Stimulated activated CD8-positive, alpha-beta memory T cell treated with anti-CD3 and anti-CD28 coated beads, Interleukin-4, amount 100 ng/mL, for 1 hour (primary cell): ENCODE measurements at places on chromosomes 12 and 14.

DNA sequence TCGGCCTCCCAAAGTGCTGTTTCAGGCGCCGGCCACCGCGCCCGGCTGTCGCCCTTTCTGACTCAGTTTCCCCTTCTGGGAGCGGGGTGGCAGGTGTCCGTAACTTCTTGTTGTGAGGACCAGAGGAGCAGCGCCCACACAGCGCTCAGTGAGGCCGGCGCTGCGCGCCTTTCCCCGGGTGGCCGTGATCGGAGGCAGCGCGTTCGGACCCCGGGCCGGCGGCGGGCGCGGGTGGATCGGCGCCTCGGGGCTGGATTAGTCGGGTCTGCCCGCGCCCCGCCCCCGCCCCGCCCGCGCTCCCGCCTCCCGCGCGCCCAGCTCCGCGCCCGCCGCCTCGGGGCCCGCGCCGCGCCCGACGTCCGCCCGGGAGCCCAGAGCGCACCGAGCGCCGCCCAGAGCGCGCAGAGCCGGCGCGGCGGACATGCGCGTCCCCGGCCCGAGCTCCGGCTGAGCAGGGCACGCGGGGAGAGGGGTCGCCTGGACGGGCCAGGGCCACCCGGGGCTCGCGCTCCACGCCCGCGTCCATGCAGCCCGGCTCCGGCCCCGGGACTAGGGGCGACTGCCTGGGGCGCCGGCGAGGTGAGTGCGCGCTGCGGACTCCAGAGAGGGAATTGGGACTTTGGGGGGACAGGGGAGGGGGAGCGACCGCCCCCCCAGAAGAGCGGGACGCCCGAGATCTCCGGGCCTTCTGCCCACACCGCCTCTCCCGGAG lies 50.6 kb downstream of the LRCOL1 start:
- no peak for DNase-seq

GRCh38 chr14:103832046-103832445 lies 15.3 kb downstream of the PPP1R13B start:
- no peak for DNase-seq

- DNase-seq: no peak
These were observed 533.7 kb downstream of the RPS29 start for GRCh38 chr14:49052521-49052920.

DNA sequence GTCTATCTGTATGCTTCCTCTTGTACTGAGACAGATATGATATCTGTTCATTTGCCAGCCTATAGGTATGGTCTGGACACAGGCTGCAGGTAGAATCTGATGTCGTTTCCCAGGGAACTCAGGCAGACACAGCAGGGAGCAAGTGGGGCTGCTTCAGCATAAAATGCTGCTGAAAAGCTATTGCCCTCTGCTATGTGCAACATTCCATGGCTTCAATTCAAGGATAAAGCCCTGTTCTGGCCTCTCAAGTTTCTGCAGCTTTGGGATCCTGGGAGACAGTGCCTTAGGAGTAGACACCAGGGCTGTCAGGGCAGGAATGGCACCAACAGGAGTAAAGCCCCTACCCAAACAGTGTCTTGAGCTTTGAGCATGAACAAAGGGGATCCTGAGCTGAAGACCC lies 173.5 kb downstream of the SLC41A2 start:
- DNase-seq: no peak

- DNase-seq: no peak
These were observed 22.1 kb upstream of the SRGAP1 start for GRCh38 chr12:63822352-63822751.

GRCh38 chr14:87331991-87332390 lies 661.0 kb downstream of the GALC start:
- no peak for DNase-seq

DNA sequence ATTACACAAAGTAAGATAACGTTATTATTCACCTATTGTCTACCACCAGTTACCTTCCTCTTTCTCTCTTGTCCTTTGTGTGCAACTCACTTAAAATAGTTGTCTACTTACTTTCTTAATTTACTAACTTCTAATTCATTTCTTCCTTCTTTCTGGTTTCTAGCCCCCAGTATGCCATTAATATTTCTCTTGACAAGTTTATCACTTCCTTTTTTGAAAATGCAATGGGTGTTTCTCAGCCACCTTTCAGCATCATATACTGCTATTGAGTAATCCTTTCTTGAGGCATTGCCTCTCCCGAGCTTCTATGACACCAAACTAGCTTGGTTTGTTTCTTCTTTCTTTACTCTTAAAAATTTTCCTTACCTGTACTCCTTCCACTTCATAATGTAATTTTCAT lies 633.6 kb downstream of the TMTC2 start:
- DNase-seq: no peak

GRCh38 chr12:82970614-82971013 lies 283.9 kb downstream of the TMTC2 start:
- DNase-seq: no peak

GRCh38 chr14:22991852-22992251 lies 9.5 kb upstream of the AJUBA start:
- DNase-seq: no peak

DNA sequence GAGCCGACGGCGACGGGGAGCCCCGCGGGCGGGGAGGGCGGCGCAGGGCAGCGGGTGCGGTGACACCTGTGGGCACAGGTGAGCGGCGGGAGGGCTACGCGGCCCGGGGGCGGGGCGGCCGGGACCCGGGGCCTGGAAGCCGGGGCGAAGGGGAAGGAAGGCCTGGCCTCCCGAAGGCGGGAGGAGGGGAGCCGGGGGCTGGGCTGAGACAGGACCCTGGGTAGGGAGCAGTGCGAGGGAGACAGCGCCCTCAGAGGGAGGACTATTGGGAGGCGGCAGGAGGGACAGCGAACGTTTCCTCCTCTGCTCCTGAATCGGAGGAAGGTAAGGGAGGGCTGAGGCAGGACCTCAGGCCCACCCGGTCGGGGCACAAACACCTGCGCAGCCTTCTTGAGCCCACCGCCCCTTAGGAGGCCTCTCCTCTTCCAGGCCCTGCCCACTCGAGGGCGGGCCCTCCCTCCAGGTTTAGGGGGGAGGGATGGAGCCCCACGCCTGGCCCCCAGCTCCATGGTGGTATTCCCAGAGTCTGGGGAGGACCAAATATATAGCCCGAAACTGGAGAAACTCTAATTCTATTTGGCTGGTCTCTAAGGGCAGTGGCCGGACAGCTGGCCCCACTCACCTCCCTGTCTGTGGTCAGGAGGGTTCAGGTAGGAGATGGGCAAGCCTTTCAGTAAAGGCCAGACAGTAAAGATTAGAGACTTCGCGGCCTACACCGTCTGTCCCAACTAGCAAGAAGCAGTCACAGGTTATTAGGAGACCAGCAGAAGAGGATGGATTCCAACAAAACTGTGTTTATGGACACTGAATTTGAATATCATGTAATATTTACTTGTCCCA lies 509 bp downstream of the PLEKHG6 start:
- DNase-seq: no peak

DNA sequence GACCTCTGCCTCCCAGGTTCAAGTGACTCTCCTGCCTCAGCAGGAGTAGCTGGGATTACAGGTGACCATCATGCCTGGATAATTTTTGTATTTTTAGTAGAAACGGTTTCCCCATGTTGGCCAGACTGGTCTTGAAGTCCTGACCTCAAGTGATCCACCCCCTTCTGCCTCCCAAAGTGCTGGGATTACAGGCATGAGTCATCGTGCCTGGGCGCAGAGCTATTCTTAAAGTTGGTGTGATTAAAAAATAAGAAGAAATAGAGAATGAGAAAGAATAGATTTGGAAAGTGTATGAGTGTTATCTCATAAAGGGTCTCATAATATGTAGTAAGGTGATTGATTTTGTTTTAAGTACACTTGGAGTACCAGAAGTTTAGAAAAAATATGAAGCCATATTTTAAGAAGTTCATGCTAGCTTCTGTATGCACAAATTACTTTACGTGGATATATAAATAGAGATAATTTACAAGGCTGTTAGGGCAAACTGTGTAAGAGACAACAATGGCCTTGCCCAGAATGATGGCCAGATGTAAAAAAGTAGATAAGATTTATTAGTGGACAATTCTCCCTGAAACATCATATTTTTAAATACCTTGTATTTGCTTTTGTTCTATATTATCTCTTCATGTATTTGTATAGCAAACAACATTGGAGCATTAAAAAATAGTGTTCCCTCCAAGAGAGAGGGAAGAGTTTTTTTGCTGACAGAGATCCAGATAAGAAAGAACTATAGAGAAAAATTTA lies 1108.5 kb downstream of the SLC16A7 start:
- DNase-seq: no peak

DNA sequence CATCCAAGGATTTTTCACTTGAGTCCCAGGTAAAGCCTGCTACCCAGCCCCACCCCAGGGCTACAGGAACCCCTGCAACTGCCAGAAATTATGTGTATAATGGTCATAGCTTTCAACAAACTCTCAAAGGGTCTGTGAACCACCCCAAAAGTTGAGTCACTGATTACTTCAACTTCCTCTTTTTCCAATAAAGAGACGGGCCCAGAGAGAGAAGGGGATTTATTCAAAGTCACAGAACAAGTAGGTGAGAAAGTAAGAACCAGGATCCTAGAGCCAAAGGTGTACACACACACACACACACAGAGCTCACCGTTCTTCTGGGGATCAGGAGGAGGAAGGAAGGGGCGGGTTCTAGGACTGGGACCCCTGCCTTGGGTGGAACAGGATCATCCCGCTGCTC lies 4.8 kb upstream of the ITPK1 start:
- DNase-seq: no peak

DNA sequence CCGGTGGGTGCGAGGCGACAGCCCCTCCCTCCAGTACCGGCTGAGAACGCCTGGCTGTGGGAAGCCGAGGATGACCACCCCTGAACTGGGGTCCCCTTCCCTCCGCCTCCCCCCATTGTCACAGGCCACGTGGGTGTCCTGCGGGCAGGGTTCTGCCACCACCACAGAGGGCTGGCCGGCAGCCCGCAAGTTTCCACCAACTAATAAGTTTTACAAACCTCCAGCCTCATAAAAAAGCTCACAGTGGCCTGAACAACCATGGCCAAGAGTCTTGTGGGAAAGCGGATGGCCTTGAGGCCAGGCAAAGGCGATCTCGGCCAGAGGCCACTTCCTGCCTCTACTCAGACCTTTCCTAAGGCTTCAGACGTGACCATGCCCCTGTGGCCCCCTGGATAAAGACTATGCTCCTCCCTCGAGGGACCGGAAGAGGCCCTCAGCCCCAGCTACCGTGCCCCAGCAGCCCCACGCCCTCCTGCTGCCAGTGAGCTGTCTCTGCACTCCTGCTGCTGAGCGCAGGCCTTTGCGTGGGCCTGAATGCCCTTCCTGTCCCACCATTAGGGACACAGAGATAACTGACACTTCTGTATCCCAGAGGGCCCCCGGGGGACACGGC lies 46.1 kb upstream of the DLK1 start:
- DNase-seq: no peak

GRCh38 chr14:54188064-54188666 lies 208.6 kb upstream of the CDKN3 start:
- no peak for DNase-seq

GRCh38 chr12:104060791-104061190 lies 3.5 kb upstream of the HCFC2 start:
- no peak for DNase-seq

- DNase-seq: no peak
These were observed 85.1 kb downstream of the ATP23 start for GRCh38 chr12:58026426-58026825.

GRCh38 chr12:44384136-44384535 lies 492.0 kb downstream of the NELL2 start:
- DNase-seq: no peak

DNA sequence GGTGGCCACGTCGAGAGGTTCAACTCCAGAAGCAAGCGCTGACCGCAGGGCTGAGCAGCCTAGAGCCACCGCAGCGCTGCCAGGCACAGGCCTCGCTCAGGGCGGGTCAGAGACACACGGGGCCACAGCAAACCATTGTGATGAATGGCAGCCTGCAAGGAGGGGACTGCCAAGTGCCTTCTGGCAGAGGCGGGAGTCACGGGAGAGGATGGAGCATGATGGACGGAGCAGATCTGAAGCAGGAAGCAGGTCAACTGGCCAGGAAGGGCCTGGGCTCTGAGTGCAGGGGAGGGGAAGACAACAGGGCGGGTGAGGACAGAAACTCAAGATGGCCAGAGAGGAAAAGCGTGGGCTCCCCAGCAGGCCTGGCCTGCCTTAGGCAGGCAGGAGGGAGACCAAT lies 49.8 kb downstream of the CDC42BPB start:
- DNase-seq: no peak

GRCh38 chr12:127149226-127149964 lies 1117.6 kb upstream of the TMEM132C start:
- DNase-seq: no peak

DNA sequence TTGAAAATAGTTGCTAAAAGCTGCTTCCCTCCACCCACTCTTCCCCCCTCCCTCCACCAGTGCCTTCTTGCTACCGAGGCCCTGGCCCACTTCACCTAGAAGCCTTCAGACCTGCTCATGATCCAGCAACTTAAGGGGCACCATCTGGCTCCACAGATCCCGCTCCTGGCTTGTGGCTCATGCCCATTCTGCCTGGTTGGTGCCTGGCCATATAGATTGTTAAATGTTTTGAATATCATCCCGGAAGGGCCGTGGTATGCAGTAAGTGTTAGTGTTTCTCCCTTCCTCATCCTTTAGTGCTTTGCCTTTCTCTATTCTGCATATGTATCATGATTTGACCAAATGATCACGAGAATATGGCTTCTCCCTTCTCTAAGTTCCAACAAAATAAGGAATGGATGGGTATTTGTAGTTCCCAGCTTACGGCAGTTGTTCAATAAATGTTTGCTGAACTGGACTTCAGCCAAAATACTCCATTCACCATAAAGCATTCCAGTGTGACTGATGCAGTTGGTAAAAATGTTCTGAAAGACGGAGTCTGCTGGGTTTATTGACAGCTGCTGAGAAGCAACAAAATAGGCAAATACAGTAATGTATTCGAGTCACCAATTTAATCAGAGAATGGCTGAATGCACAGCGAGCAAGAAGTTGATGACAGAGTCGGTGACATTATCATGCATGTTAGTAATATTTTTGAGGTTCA lies 30.7 kb downstream of the GRIP1 start:
- DNase-seq: no peak

DNA sequence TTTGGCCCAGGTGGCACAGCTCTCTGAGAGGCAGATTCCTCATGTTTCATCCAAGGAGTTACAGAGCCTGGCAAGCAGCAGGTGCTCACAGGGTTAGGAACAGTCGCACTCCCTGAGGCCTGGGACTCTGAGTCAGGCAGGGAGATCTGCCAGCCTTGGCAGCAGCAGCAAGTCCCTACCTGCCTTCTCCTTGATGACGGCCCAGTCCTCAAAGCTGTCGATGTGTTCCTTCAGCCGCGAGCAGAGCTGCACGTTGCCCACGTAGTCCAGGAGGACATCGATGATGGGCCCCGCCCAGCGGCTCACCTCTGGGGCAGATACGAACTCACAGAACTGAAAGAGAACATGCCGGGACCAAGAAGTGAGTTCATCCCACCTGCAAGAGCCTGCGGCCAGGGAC lies 10.4 kb downstream of the FAM181A start:
- no peak for DNase-seq

- DNase-seq: no peak
These were observed 295.9 kb downstream of the DIO2 start for GRCh38 chr14:79915406-79915805.

GRCh38 chr14:97056086-97056485 lies 258.9 kb downstream of the VRK1 start:
- DNase-seq: no peak

- no peak for DNase-seq
These were observed 3.6 kb downstream of the MGAT2 start for GRCh38 chr14:49623941-49624839.

GRCh38 chr12:31897781-31898503 lies 61.3 kb upstream of the RESF1 start:
- no peak for DNase-seq

GRCh38 chr14:94366146-94366915 lies 22.1 kb downstream of the SERPINA1 start:
- no peak for DNase-seq

GRCh38 chr12:53461059-53461458 lies 9.2 kb downstream of the PCBP2 start:
- DNase-seq: no peak

GRCh38 chr14:49092345-49092744 lies 493.8 kb downstream of the RPS29 start:
- DNase-seq: no peak
